Hematopoietic multipotent progenitor cell treated with erythropoietin and hydrocortisone succinate and interleukin-3 and kit ligand, for 4 days (in vitro differentiated cells): ENCODE measurements at places on chromosomes 6 and 20.
A peak's percentile ranks its signal among the peaks of the same experiment; 100 is the strongest.

- DNase-seq = no peak
Measured at GRCh38 chr6:149948011-149948410, 6.2 kb downstream of the ULBP2 start.

- DNase-seq = no peak
Measured at GRCh38 chr20:56558968-56559367, 25.9 kb downstream of the FAM209B start.

DNA sequence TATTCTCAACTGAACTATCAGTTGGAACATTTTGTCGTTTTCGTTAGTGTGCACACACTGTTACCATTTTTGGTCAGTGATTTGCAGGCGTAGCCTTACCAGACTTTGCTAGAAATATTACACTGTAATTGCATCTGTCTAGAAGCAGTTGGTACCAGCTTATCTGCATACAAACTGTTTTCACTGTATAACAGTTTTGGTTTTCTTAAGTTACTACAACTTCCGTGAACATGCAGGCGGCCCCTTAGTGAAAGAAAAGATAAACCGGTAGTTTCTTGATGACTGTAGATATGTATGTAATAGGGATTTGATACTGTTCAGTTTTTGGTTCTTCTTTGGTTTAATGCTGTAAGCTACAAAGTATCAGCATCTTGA lies 1.3 kb downstream of the DSTN start:
- peak; percentile 82 for DNase-seq

GRCh38 chr6:27312146-27312949 lies at the start of gene POM121L2:
Gene POM121L2, minus strand, starts transcription at chr6:27312273. Its CDS starts 103 bp downstream, at chr6:27312170.
- DNase-seq = peak; percentile 72

GRCh38 chr20:13915284-13915683 lies 75.1 kb downstream of the SEL1L2 start:
- no peak for DNase-seq

- DNase-seq = peak; percentile 62
Measured at GRCh38 chr6:20058912-20059311, 153.4 kb downstream of the MBOAT1 start.

DNA sequence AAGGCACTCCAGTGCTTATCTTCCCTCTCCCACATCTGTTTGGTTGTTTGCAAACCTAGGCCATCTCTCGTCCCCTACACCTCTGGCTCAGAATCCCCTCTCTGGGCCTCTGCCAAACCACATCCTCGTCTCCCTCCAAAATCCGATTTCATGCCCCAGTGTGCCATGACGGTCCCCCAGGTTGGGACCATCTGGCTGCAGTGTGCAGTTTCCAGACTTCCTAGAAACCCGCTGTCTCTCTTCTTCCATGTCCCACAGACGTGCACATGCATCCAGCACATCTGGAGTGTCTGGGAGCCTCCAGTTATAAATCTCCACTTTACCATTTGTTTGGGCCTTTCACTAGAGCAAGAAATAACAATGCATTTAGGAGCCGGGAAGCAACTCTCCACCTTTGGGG lies 316.2 kb downstream of the KIF16B start:
- no peak for DNase-seq

DNA sequence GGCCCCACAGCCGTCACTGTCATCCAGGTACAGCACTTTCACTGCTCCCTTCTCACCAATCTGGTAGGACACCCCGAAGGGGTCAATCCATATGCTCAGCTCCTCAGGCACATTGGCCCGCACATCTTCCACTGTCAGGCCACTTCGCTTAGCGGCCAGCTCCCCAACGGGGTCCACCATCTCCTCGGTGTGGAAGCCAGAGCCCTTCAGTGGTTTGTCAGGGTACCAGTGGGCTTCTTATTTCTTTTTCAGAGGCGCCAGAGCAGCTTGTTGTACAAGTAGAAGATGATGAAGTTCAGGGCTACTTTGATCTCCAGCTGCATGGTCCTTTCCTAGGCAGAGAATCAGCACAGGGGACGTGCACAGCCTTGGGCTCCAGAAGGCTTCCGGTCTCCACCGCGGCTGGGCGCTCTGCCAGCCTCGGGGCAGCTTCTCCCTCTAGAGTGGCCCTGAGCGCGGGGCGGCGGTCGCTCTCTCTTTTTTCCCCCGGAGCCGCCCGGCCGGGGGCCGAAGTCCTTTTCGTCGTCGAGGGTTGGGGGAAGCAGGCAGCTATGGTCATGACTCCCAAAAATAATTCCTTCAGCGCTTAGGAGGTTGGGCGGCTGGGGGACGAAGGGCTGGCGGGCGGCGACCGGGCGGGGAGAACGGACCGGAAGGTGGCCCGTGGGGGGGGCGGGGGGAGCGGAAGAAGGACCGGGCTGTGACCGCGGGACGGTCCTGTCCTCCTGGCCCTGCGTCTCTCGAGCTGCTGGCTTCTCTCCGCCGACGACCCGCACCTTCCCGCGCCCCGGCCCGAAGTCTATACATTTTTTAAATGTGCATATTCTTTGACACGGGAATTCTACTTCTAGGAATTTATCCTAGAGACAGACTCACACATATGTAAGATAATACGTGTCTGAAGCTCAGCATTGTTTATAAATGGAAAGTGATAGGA lies 6.5 kb upstream of the ZSCAN9 start:
- peak; percentile 95 for DNase-seq

- DNase-seq = no peak
Measured at GRCh38 chr6:15539722-15540270, 123.0 kb downstream of the DTNBP1 start.

- no peak for DNase-seq
Measured at GRCh38 chr20:11230999-11231398, 557.2 kb upstream of the JAG1 start.

DNA sequence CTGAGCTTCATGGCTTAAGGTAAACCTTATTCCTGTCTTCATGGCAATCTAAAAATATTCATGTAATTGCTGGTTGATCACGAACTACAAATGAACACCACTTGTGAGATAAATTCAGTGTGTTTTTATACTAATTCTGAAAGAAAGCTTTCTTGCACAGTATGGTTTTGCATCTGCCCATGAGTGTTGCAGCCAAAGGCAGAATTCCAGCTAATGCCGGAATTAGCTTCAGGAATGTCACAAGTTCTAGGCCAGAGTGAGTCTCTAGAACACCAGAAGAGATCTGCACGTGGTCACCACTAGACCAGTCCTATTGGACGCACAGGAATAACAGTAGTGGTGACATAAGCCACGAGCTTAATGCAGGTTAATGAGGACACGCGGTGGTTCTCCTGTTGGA lies 223.7 kb downstream of the CDH4 start:
- no peak for DNase-seq

GRCh38 chr6:70125602-70126001 lies 177.3 kb downstream of the COL9A1 start:
- DNase-seq = no peak

DNA sequence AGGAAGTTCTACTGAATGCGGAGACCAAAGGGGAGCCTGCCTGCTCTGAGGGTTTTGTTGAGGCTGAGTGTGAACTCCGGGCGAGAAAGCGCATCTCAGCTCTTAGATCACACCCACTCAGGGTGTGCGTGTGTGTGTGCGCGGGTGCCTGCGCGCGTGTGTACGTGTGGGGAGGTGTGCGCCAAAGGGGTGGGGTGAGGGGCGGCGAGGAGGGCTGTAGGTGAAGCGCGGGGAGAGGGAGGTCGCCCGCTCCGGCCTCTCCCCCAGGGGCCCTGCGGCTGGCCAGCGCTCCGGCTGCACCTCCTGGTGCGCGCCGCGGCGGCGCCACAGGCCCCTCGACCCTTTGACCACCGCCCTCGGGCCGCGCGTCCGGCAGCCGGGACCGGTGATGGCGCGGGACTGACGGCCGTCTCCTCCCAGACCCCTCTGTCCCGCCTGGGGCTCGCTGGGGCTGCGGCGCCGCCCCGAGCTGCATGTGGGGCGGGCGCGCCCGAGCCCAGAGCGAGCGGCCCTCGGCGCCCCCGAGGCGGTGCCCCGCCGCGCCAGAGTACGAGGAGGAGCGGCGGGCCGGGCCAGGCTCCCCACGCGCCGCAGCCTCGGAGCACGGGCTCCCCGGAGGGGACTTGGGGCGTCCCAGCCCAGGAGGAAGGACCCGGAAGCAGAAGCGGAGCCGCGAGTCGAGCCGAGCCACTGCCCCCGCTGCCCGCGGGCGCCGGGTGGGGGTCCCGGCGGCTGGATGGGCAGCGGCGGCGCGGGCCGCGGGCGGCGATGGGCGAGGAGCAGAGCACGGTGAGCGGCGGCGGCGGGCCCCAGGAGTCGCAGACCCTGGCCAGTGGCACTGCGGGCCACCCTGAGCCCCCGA lies at the start of gene RNF217:
Gene RNF217, plus strand, starts transcription at position 661 of the 862 bp plus-strand sequence. Its CDS starts 108 bp downstream, at position 769.
- DNase-seq = peak; percentile 80

DNA sequence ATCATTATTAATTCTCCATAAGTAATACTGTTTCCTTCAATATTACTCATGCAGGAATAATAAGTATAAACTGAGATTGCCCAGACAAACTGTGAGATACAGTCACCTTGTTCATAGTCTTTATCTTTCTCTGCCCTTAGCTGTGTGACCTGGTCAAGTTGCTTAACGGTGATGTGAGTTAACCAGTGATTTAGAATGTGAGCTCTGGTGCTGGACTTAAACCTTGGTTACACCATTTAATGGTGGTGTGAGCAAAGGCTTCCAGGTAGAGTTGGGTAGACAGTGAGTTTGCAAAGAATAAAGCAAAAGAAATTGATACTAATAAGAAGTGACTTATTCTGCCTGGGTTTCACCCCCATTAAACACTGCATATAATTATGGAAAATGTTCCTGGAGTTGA lies 86.2 kb upstream of the DEFB112 start:
- DNase-seq = no peak

DNA sequence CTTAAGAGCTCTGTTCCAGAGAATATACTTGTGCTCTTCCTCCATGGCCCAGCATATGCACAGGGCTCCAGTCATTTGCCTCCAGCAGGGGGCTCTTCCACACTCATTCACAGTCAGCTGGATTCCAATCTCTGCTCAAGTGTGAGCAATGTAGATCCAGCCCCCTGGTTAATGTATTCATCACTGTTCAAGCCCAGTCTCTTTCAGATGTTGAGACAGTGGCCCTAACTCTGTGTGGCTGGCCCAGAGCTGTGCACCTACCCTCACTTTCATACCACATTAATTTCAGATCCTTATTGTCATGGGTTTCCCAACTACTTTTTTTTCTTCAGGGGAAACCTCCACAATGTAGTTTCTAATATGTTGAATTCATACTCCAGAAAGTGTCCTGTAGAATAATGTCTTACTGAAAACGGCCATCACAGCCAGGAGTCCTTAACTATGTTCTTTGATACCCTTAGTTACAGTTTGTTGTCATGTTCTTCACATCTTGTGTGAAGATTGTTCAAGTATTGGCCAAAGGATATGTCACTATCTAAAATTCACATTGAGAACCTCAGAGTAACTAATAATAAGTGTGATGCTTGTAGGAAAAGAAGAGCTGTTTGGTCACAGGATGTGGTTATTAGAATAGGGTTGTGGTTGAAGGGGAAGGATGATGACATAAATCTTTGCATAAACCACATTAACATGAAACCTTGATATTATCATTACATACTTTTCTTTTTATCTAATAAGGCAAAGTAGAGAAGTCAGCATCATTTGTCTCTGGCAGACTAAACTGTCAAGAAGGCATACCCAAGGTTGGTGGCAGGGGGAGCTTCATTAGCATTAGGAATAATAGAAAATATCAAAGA lies 14.4 kb upstream of the HLA-DQA1 start:
- DNase-seq = peak; percentile 90

DNA sequence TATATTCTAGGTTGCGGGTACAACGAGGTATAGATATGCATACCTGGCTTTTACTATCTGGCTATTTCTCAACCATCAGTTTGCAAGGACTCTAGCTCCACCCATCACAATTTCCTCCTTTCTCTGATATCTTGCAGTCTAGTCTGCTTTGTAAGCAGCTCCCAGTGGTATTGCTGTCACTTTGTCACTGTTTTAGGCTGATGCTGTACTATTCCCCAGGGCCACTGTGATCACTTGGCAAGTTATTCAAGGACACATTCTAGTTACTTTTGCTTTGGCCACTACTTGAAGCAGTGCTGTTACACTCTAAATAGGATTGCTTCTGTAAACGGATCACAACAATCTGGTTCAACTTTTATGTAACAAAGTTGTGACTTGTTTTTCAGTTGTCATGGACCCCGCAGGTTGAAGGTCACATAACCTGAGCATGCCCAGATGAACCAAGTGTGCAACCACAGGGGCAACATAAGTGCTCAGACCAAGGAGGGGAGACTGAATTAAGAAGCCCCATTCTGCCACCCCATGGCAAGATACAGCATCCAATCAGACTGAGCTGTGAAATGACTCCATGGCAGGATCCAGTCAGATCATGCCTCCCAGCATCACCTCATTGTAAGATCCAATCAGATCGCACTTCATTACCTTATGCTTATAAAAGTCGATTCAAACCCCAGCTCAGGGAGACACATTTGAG lies 588.4 kb upstream of the CITED2 start:
- peak; percentile 10 for DNase-seq

- DNase-seq = no peak
Measured at GRCh38 chr20:57669632-57670031, 40.2 kb downstream of the PMEPA1 start.

DNA sequence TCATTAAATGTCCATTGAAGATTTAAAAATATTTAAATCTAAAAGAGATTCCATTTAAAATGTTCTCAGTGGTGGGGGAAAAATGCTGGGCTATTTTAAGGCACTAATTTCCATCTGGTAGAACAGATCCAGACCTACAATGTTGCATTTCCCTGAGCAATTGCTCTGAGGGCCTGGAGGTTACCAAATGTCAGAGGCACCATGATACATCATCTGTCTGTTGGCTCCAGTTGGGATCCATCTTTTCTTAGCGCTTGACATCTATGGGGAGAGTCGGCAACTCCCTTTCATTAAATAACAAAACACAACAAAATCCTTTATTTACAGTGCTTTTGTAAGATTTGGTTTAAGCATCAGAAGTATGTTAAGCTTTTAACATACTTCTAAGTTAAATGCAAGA lies 224.5 kb downstream of the FOXC1 start:
- DNase-seq = no peak

DNA sequence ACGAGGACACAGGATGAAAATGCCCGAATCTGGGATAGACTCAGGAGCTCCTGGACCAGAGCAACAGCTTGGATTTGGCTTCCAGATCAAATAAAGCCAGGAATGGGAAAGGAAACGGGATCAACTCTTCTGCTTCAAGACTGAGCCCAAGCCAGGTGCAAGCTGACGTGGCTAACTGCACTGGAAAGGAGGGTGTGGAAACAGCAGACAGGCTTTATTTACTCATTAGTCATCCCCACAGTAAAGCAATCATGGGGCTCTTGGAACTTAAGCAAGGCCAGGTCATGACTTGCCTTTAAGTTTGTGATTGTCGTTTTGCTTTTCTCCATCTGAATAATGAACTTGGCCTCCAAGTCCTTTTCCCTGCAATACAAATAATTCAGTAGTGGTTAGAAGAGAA lies 45.2 kb downstream of the KIF16B start:
- no peak for DNase-seq

GRCh38 chr6:168183613-168183970 lies 104.6 kb upstream of the FRMD1 start:
- DNase-seq = no peak
